T-helper 2 cell (primary cell): ENCODE measurements at places on chromosomes 3 and 15.
A peak's percentile ranks its signal among the peaks of the same experiment; 100 is the strongest.

GRCh38 chr15:32998979-32999672 lies 195.4 kb downstream of the FMN1 start:
- no peak for DNase-seq

DNA sequence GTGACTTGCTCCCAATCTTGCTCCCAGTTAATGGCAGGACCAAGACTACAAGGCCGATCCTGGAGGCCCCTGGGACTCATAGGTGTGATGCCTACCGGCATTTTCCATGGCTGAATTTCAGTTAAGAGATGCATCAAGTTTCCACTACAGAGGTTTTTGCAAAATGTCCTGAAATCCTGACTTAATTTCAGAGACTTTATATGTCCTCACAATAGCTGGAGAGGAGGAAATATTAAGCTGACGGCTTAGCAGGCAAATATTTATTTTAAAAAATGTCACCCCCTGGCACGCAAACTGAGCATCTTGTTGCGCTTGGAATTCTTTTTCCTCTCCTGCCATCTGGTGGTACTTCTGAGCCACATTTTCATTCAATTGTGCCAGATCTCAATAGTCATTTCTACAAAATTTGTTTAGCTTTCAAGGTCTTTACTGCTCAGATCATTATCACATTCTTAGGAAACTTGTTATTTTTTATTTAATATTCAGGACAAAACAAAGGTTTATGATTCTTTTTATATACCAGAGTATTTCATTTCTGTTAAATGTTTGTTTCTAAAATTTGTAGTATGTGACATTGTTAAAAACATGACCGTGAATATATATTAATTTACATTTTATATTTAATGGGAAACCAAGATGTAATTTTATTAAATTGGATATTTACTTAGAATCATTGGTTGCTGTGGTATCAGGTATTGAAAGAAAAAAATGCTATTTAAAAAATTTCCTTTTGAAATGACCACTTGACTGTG lies 189.2 kb upstream of the THRB start:
- peak; percentile 7 for DNase-seq

- no peak for DNase-seq
These were observed 83.3 kb upstream of the KCNH8 start for GRCh38 chr3:19065027-19065426.

- no peak for DNase-seq
These were observed 242.0 kb downstream of the SV2B start for GRCh38 chr15:91342097-91342496.

DNA sequence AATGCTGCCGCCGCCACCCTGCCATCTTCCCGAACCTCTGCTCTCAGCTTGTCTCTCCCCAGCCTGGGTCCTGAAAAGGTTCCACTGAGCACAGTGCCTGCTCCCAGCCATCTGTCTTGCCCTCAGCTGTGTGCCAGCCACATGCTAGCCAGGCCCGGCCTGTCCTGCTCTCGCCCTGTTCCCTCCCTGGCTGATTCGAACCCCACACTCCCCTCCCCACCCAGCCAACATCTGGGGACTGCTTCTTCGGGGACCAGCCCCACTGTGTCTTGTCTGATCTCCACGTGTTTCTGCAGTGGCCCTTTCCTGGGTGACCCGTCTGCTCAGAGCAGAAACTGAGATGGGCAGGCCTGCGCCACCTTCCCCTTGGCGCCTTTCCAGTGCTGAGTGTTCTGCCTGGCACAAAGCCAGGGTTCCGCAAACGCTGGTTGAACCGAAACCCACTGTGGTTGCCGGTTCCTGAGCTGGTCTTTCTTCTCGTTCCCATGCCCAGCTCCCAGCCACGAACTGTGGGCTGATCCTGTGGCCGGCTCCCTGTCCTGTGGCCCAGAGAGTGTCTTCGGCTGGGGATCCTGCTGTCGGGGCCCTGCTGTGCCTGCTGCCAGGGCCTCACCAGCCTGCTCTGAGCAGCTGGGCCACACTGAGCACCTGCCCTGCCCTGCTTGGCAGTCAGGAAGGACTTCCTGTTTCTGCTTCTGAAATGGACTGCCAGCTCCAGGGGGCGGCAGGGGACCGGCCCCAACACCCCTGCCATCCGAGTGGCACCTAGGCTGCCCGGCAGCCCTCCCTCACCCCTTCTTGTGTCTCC lies 62.7 kb upstream of the KLF13 start:
- DNase-seq = peak; percentile 89

DNA sequence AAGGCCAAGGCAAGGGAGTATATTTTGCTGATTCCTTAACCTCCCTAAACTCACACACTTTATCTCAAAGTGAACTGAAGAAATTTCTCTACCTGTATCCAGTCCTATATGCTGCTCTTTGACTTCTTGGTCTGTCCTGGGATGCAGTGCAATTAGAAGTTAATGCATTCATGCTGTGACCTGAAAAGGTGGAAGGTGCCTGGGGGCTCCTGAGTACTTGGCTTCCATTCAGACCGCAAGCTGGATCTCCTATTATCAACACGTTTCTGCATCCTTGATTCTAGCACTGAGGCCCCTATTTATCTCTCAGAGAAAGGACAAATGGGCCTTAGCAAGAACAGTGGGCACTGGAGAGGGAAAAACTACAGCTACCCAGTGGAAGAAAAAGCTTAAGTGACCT lies 17.7 kb upstream of the CADPS start:
- DNase-seq = no peak

- DNase-seq = no peak
These were observed 34.8 kb downstream of the UBE2E1 start for GRCh38 chr3:23840521-23840920.

- DNase-seq = no peak
These were observed 100.6 kb downstream of the OXNAD1 start for GRCh38 chr3:16365491-16366128.

GRCh38 chr3:31696009-31696297 lies 163.2 kb downstream of the STT3B start:
- no peak for DNase-seq

- DNase-seq = no peak
These were observed 24.7 kb upstream of the UBE2E1 start for GRCh38 chr3:23781051-23781450.

GRCh38 chr3:142641504-142641903 lies 45.3 kb downstream of the PLS1 start:
- no peak for DNase-seq

- DNase-seq = no peak
These were observed 66.1 kb downstream of the EPHA3 start for GRCh38 chr3:89173546-89173945.

GRCh38 chr3:63817225-63817624 lies 1.9 kb upstream of the C3orf49 start:
- no peak for DNase-seq

GRCh38 chr3:181839039-181839915 lies 127.6 kb downstream of the SOX2 start:
- DNase-seq = no peak

GRCh38 chr3:126544596-126545281 lies 14.0 kb downstream of the C3orf22 start:
- DNase-seq = no peak

- no peak for DNase-seq
These were observed 161.5 kb downstream of the SMAD6 start for GRCh38 chr15:66863390-66864085.

GRCh38 chr3:104956620-104957345 lies 409.9 kb upstream of the ALCAM start:
- no peak for DNase-seq

DNA sequence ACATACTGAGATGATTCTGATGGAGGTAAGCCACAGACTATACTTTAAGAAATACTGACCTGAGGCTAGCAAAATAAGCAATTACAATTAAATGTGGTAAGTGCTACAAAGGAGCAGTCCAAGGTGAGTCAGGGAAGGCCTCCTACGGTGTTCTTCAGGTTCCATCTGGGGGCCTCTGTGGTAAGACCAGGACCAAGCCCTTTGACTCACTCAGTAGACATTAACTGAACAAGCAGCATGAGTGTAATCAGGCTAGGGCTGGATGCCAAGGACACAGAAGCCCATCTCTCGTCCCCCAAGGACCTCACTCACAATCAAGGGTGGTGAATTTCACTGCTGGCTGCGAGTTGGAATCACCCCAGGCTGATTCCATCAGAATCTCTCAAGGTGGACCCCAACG lies 37.3 kb downstream of the DZIP1L start:
- no peak for DNase-seq

DNA sequence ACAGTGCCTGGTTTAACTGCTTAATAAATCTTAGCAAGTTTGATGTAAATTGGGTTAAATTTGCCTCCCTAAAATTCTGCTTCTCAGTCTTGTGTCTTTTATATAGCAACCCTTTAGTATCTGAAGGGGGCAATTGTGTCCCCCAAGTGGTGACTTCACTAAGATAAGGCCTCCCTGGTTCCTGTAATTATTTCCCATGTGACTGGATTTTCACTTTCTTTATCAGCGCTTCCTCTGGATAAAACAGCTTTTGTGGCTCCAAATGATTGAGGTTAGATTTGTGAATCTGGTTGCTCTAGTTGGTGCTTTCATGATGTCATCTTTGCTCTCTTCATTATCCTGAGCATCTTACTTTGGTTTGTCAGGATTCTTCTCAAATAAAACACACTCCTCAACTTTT lies 334.3 kb upstream of the CTDSPL start:
- DNase-seq = no peak

GRCh38 chr3:55686426-55687254 lies 199.5 kb upstream of the WNT5A start:
- no peak for DNase-seq

DNA sequence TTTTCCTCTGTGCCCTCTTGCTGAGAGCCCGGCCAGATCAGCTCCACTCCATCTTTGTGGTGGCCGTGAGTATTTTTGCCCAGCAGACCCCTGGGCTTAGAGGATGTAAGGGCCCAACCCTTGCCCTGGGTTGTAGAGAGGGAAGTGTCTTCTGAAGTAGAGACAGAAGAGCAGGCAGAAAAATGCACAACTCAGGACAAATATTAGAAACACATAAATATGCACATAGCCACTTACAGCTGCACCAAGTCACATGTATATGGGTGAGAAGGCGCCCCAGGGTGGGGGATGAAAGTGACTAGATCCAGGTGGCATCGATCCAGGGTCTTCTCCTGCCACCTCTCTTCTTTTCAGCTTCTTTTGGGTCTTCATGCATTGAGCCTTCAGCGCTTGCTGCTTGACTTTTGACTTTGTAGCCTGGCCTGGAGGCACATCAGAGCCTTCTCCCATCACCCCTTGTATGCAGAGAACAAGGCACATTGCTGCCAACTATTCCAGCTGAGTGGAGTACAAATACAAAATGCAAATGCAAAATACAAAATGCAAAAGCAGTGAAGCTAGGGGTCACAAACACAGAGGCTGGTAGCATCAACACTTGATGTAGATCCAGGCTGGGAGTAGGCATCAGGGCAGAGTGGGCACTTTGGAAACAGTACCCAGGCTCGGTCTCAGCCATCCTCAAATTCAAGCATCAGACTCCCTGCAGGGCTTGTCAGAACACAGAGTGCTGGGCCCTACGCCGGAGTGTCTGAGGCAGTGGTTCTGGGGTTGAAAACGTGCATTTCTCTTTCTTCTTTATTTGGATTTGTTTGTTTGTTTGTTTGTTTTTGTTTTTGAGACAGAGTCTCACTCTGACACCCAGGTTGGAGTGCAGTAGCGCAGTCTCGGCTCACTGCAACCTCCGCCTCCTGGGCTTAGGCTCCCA lies 133.0 kb downstream of the ASB7 start:
- DNase-seq = no peak

- no peak for DNase-seq
These were observed 56.5 kb upstream of the MYO5C start for GRCh38 chr15:52352086-52352485.

DNA sequence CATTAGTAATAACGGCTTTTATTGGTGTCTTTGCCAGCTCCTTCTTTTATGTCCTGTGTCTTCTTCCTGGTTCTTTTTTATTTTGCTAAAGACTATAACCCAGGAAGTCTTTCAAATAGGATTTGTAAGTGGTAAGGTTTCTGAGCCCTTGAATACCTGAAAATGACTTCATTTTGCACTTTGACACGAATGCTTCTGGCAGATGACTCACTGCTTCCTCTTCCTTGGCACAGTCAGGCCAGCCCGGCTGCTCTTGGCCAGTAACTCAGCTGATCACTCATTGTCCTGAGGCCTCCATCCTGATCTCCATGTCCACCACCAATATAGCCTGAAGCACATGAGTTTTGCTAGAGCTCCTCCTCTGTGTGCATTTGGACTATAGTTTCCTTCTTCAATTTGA lies 48.7 kb upstream of the NR2E3 start:
- no peak for DNase-seq

DNA sequence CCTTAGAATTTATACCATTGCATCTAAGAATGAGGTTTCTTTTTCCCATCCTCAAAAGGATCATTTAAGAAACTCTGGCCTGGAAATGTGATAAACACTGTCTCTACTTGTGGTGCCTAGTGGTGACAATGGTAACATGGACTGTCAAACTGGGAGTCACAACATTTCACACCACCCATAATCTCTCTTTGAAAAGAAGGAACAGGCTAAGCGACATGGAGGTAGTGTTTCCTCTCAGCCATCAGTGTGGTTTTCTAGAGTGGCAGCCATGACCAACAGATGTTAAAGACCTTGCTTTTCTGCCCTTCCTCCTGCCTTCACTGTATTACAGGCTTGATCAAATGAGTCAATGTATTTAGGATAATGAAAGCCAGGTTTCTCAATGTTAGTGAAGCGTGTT lies 283.1 kb upstream of the STAC start:
- no peak for DNase-seq

DNA sequence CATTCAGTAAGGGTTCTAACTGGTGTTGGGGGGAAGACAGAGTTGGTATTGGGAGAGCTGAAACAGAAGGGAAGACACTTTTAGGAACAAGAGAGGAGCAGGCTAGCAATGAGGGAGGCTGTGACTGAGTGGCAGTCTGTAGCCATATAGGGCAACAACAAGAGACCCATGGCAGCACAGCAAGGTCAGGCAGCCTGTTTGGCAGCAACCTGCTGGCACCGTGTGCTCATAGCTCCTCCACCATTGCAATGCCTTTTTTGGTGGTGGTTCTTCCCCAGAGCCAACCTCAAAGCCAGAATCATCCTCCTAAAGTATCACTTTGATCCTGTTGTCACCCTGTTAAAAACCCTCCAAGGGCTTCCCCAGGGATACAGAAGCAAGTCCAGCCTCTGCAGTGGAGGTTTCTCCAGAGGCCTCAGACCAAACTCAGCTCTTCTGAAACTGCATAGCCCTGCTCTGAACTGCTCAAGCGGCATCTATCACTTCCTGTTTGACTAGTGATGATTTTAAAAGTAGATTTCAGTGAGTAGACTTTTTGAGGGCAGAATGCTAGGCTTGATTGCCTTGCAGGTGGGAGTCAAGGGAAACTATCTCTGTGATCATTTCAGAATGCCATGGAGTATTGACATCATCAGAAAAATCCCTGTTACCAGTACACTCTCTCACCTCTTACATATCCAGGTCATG lies 176.9 kb downstream of the STAC start:
- DNase-seq = no peak

DNA sequence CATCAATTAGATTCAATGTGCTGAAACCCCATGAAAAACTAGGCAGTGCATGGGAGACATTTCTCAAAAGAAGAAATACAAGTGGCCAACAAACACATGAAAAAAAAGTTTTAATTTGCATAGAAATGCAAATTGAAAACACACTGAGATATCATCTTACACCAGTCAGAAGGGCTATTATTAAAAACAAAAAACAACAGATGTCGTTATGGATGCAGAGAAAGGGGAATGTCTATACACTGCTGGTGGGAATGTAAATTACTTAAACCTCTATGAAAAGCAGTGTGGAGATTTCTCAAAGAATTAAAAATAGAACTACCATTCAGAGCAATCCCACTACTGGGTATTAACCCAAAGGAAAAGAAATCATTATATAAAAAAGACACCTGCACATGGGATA lies 98.7 kb downstream of the CCNL1 start:
- DNase-seq = no peak
